ENCODE measurements at places on chromosomes 13 and 19. TPM values are rescaled to one million over a fixed set of nuclear protein-coding genes. Genes with fewer than 3 reads are reported as not detected.

Gene PLPPR3
- 65.7 TPM for polyA plus RNA-seq

Gene C5AR1
- not detected for polyA plus RNA-seq

Gene PRR20E
- not detected for polyA plus RNA-seq

Gene ZNF773
- polyA plus RNA-seq: 13.3 TPM

Gene PLIN5
- polyA plus RNA-seq: 8.7 TPM

Gene IL4I1
- not detected for polyA plus RNA-seq

Measured in cardiac muscle cell (in vitro differentiated cells and primary cell).